Stimulated activated CD4-positive, alpha-beta T cell treated with anti-CD3 and anti-CD28 coated beads, TNF-alpha, amount 100 ng/mL, for 48 hours (primary cell): ENCODE measurements at places on chromosomes 3 and 15.

GRCh38 chr15:90624278-90624981 is 92.7 kb upstream of the BLM start:
- no peak for DNase-seq

DNA sequence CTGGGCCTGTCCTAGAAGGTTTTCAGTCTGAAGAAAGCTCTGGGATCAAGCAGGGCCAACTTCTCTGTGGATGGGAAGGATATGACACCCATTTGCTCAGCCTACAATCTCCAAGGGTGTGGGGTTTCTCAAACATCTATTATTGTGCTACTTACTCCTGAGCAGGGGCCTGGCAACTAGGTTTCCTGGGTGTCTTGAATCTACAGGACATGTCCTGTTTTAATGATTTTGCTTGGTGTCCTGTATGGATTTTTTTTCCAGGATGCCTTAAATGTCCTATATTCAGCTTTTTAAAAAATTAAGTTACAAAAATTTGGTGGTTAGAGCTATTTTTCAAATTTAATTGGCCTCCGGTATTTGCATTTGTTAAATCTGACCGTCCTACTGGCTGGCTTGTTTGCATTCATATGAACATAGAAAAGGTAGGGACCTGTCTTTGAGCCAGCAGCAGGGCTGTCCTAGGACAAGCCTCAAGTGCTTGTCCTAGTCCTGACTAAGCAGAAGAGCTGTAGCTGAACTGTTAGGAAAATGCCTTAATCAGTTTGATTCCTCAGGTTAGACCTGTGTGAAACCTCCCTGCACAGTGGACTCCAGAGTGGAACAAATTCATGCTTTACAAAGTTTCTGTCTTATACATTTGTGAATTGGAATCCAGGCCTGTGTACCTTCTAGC is 40.0 kb upstream of the LMOD3 start:
- DNase-seq, result no peak

DNA sequence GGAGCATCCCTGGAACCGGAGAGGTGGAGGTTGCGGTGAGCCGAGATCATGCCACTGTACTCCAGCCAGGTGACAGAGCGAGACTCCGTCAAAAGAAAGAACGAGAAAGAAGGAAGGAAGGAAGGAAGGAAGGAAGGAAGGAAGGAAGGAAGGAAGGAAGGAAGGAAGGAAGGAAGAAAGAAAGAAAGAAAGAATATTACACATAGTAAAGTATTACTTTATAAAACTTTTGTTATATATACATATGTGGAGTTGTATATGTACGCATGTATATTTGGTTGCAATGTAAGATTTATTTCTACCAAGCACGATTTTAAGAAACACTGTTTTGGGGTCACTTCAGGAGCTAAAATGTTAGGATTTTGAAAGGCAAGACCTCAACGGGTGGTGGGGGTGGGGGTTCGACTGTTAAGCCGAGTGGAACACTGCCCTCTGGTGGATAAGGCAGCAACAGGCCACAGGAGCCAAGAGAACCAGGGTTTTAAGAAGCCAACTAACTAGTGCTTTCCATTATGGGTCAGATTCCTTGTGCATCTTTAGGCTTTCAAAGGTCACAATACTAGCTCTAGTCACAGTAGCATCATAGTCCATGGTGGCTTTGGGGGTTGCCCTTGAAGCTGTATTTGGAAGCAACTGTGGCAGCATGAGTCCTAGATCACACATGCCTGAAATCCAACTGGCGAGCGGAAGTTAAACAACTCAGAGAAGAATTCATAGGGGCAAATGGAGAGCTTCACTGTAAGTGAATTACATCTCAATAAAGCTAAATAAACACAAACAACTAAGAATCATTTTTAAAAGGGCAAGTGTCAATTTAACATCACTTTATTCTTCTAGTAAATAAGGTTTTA is 22.5 kb downstream of the GLB1 start:
- no peak for DNase-seq

- no peak for DNase-seq
These were observed 23.1 kb upstream of the CHD2 start for GRCh38 chr15:92877000-92877399.

DNA sequence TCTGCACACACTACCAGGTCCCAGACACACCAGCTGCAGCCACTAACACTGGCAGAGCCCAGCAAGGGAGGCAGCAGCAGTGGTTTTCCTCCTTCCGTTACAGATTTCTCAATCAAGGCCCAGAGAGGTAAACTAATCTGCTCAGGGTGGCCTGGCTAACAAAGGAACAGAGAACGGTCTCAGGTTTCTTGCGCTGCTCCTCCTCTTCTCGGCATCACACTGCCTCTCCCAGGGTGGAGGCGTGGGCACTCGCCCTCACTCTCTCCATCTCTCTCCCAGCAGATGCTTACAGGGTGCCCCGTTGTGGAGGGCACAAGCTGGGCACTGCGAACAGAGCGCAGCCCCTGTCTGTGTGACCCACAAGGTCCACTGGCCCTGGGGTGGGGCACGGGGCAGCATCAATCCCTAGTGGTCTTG is 228.7 kb downstream of the VPS13C start:
- no peak for DNase-seq

DNA sequence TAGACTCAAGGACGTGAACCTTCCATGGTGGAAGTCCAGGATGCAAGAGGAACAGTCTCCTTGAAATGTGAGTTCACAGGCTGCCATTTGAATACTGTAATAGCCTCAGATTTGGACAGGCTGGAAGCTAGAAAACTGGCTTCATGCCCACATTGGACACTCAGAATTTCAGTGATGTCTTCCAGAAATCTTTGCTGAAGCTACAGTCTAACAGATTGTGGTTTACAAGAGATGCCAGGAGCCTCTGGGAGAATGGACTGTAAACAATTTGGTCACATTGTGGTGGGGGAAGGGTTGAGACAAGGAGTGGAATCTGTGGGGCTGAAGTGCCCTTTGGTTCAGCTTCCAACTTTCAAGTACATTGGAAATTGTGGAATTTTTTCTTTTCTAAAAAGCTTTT is 252.0 kb upstream of the PROK2 start:
- DNase-seq, result no peak

DNA sequence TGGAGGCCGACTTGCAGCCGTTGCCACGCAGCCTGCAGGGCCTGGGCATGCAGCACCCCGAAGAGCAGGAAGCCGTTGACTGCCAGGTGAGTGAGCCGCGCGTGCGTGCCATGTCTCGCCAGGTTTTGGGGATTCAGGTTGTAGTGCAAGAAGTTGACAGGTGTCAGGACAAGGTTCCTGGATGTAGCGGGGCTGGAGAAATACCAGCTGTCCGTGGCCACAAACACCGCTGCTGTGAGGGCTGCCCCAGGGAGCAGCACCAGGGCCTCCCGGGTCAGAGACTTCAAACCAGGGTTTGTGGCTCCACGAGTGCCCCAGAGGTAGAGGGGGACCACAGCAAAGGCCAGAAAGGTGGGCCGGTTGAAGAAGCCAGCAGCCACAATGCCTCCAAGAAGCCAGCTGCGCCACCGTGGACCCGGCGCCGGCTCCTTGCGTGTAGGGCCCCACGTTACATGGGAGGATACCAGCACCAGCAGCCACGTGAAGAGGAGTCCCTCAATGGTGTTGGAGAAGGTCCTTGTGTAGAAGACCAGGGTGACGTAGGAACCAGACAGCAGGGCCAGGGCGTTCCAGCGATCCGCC is 5.6 kb upstream of the NCBP2 start:
- DNase-seq, result no peak

- DNase-seq, result no peak
These were observed 259.2 kb downstream of the CPNE4 start for GRCh38 chr3:131775650-131776049.

DNA sequence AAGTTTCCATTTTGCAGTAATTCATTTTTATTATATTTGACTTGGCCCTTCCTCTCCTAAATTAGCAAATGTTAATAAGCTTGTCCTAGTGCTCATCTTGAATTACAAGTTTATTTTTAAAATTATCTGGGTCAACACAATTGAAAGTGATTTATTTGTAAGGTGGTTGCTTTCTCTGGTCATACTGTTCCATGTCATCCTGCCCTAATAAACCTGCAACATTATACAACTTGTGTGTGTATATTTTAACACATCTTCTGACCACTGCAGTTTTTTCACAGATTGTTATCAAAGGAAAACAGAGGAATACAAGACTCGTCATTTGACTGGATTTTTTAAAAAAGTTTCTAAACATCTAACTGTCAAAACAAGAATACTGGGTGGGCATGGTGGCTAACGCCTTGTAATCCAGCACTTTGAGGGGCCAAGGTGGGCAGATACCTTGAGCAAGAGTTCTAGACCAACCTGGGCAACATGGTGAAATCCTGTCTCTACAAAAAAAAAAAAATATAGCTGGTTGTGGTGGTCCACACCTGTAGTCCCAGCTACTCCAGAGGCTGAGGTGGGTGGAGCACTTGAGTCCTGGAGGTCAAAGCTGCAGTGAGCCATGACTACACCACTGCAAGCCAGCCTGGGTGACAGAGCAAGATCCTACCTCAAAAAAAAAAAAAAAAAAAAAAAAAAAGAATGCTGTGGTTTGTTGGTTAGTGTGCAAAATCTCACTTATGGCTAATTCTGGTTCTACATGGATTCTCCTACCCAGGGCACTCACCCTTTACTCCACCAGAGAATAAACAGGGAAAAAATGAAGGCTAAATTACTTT is 5.0 kb upstream of the LRRFIP2 start:
- DNase-seq, result no peak

GRCh38 chr15:58019503-58020376 is 45.8 kb downstream of the ALDH1A2 start:
- no peak for DNase-seq

- DNase-seq, result no peak
These were observed 151.6 kb downstream of the ADAMTS9 start for GRCh38 chr3:64536166-64536565.

DNA sequence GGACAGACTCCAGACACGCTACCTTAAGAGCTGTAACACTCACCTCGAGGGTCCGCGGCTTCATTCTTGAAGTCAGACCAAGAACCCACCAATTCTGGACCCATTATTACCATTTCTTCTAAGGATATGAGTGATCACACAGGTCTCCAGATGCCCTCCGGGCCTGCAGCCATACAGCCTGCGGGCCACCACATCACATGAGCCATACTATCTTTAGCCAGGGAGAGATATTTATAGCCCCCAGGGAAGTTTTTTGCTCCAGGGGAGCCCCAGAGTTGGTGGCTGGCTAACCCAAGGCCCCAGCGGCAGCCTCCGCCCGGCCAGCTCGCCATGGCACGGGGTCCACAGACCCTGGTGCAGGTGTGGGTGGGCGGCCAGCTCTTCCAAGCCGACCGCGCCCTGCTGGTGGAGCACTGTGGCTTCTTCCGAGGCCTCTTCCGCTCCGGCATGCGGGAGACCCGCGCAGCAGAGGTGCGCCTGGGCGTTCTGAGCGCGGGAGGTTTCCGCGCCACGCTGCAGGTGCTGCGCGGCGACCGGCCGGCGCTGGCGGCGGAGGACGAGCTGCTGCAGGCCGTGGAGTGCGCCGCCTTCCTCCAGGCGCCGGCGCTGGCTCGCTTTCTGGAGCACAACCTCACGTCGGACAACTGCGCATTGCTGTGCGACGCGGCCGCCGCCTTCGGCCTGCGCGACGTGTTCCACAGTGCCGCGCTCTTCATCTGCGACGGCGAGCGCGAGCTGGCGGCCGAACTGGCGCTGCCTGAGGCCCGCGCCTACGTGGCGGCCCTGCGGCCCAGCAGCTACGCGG is at the start of gene KBTBD13:
Gene KBTBD13 (plus strand): TSS at position 261 of the 805 bp plus-strand sequence. CDS start 70 bp downstream, at position 331.
- DNase-seq, result no peak

DNA sequence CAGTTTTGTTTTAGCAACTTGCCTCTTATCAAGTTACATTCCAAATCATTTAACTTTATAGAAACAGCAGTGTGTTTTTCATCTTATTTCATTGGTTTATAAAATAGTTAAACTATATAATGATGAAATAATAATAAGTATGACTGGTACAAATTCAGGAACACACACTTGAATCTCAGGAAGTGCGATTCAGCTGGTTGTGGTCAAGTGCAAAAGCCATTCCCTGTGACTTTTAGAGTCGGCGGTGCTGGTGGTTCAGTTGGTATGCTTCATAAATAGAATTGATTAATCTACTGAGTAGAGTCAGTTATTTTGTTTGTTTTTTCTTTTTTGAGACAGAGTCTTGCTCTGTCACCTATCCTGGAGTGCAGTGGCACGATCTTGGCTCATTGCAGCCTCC is 22.7 kb downstream of the SACM1L start:
- DNase-seq, result no peak

DNA sequence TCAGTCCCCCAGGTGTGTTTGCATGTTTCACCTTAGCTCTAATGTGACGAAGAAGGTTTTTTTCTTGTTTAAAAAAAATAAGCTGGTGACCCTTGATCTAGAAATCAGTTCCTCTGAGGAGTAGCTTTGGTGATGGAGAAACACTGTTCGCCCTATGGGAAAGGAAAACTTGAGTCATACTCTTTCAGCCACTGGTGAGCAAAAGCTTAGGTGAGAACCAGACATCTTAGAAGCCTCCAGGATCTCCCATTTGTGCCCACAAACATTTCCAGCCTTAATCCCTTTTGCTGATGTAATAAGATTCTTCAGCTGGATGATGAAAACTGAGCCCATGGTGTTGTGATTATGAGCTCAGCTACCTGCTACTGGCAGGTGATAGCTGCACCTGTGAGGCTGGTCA is 37.8 kb downstream of the SLC27A2 start:
- DNase-seq, result no peak

DNA sequence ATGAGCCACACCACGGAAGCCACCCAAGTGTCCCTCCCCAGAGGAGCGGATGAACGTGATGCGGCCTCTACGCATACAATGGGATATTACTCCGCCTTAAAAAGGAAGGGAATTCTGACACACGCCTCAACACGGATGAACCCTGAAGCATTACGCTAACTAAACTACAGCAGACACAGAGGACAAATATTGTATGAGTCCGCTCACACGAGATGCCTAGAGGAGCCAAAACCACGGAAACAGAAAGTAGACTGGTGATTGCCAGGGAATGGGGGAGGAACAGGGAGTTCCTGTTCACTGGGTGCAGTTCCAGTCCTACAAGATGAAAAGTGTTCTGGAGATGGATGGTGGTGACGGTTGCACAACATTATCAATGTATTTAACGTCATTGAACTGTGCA is 32.7 kb downstream of the SRGAP3 start:
- DNase-seq, result no peak

GRCh38 chr3:49813497-49814174 is at the start of gene UBA7:
Gene UBA7 (minus strand): TSS chr3:49813953. CDS start chr3:49813787, 166 bp downstream.
- DNase-seq, result no peak

GRCh38 chr3:146640955-146641867 is 36.1 kb upstream of the PLSCR5 start:
- no peak for DNase-seq

- DNase-seq, result peak; percentile 70
These were observed 587 bp downstream of the PIGX start for GRCh38 chr3:196712514-196713413.

- DNase-seq, result no peak
These were observed 477.4 kb downstream of the NAALADL2 start for GRCh38 chr3:175336406-175337133.

GRCh38 chr3:123258811-123259420 is 57.2 kb downstream of the SEC22A start:
- no peak for DNase-seq

- DNase-seq, result no peak
These were observed 48.5 kb downstream of the MAGEF1 start for GRCh38 chr3:184663356-184663755.

GRCh38 chr3:14861446-14862302 is 42.9 kb downstream of the FGD5 start:
- no peak for DNase-seq
